Activated naive CD4-positive, alpha-beta T cell treated with Interleukin-2 at 50 U/mL for 16 hours (primary cell): ENCODE measurements at places on chromosomes 5 and 9.

DNA sequence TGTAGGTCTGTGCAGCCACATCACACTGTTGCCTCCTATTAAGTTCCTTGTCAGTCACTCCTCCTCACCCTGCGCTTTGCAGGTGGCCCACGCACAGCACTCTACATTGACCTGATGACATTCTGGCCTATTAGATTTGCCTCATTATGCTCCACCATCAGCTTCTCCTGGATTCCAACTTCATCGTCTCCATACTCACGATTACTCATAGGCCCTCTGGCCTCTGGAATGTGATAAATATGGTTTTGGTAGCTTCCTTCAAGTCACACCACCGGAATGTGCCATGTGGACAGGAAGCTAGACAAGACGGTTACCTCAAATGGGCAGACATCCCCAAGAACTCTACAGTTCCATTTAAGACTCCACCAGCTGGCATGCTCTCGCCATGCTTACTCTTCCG, 158.0 kb upstream of the LHFPL2 start:
- no peak for DNase-seq

GRCh38 chr5:132268769-132269551, 11.5 kb downstream of the PDLIM4 start:
- no peak for DNase-seq

GRCh38 chr5:124902097-124902821, 155.8 kb upstream of the ZNF608 start:
- no peak for DNase-seq

DNA sequence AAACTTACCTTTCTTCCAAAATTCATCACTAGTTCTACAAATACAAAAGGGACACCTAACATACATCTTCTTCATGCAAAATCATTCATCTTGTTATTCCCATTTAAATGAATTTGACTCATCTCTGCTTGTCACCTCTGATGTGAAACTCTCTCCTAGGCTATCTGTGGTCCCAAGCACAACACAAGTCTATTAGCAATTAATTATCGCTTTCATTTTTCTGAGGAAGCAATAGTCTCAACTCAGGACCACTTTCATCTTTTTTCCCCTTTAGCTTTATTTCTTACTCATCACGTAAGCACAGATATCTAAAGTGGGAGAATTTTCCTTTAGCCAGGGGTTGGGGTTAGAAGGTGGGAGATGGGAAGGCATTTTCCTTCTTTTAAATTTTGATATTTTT, 131.9 kb downstream of the ST8SIA4 start:
- DNase-seq: no peak

DNA sequence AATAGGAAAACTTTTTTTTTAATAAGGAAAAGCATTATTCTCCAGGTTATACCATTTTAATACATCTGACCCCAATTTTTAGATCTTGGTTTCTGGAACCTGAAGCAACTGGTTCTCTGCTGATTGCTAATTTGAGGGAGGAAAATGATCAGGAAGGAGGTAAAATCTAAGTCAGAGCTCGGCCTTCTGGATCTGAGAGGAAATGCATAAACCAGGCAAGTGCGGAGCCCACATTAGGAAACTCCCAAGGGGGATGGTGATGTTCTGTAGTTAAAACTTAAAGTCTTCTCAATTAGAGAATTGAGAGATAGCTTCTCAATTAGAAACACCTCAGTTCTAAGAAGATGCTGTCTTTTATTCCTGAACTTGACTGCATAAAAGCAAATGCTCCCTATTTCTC, 113.5 kb downstream of the TSSK1B start:
- no peak for DNase-seq

DNA sequence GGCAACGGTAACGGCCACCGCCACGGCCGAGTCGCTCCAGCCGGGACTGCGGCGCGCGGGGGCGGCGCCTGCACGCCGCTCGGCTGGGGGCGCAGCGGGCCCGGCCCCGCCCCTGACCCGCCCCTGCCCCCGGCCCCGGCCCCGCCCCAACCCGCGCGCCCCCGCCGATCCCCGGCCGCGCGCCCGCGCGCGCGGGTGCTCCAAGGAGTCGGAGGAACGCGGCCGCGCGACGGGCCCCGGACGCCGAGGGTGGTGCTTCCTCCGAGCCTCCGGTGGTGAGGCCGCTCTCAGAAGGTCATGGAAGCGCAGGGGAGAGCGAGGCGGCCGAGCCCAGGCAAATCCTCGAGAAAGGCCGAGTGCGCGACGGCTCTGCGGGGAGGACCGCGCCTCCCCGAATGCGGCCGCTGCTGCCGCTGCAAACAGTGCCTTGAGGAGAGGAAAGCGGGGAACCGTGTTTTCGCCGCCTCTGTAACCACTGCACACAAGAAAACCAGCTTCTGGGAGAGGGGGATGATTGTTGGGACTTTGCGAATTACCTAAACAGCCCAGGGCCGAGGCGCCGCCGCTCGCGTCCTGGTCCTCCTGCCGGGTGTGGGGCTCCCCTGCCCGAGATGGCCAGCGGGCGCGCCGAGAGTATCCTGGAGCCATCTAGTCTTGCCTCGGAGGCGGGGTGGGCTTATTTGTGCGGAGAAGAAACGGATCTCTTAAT, at the start of gene LIFR:
Gene LIFR (minus strand): TSS at position 48 of the 709 bp plus-strand sequence. CDS start 25,999 bp downstream, outside the sequence.
- DNase-seq: peak; percentile 40

- no peak for DNase-seq
These were observed 4.9 kb downstream of the AK6 start for GRCh38 chr5:69364414-69364813.

GRCh38 chr9:110088099-110088498, 119.9 kb downstream of the C9orf152 start:
- DNase-seq: no peak

- peak; percentile 36 for DNase-seq
These were observed 63.9 kb downstream of the C9orf152 start for GRCh38 chr9:110143950-110144545.

DNA sequence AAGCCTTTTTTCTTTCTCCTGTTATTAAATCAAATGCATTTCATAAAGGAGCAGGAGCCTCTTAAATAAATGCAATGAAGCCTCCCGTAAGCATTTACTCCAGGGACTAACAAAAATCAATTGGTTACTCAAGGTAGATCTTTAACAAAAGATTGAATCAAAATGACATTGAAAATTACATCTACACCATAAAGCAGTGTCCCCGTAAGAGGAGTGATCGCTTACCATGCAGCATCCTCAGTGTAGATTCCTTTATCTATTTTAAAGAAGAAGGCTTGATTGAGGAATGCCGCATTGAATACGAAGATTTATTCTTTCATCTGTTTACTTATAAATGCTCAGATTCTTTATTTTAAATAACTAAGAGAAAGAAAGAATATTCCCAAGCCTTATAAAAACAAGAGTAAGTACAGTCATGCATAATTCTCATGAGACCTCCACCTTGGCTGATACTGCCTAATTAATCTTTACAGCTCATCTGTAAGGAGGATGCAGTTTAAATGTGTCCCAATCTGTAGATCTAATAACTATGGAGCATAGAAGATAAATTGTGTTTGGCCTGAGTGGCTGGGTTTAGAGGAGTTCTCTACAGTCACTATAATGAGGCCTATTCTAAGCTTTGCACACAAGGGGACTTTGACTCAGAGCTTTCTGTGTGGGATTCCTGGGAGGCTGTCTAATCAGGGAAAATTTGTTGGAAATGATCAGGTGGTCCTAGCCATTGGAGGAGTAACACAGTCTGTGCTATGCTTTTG, 55.1 kb downstream of the PLPPR1 start:
- no peak for DNase-seq

- DNase-seq: no peak
These were observed 11.1 kb downstream of the UNC13B start for GRCh38 chr9:35172878-35173277.

DNA sequence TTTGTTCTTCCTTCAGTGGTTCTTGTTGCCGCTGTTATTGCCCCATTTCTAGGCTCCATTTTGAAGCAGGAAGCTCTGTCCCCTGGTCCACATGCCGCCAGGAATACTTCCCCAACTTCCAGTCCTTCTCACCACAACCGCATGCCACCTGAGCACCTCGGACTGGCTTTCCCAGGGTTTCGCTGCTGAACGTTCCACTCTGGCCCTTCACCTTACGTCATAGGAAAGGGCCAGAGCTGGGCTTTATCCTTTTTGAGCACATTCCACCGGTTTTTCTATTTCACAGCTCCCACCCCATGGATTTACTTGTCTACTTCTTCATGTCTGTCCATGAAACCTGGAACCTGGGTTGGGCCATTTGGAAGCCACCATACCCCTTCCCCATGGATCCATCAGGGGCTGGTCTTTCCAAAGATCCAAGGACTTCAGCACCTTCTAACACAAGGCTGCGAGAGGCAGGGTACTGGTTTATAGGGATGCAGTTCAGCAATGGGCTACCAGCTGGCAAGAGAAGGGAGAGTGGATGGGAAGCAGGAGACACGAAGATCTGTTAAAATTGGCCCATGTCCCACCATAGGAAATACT, 557.4 kb downstream of the BNC2 start:
- no peak for DNase-seq

DNA sequence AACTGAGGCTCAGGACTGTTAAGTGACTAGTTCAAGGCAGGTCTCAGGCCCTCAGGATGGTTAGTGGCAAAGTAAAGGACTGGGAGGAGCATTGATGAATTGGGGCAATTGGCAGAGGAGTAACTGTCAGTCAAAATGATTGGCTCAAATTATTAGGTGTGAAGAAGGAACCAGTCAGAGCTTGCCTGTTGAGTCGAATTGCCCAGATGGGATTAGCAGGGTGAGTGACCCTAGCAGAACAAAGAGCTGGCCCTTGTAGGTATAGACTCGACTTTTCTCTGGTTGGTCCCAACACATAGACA, 2.6 kb upstream of the NSD1 start:
- DNase-seq: no peak

DNA sequence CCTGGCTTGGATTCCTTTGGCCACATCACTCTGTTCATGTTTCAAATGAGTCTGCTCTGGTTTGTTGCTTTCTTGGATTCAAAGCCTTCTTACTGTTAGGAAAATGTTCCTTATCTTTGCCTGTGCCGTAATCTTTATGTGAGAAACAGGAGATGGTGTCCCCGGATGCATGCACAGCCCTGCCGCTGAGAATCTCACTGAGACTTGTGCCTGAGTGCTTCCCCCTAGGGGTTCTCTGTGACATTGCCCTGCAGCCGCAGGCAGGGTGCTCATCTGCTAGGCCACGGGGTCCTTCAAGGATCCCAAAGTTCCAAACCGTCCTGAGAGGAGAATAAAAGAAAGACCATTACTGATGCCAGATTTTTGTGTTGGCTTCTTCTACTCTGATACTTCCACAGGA, 81.4 kb upstream of the ANKRD55 start:
- peak; percentile 65 for DNase-seq

DNA sequence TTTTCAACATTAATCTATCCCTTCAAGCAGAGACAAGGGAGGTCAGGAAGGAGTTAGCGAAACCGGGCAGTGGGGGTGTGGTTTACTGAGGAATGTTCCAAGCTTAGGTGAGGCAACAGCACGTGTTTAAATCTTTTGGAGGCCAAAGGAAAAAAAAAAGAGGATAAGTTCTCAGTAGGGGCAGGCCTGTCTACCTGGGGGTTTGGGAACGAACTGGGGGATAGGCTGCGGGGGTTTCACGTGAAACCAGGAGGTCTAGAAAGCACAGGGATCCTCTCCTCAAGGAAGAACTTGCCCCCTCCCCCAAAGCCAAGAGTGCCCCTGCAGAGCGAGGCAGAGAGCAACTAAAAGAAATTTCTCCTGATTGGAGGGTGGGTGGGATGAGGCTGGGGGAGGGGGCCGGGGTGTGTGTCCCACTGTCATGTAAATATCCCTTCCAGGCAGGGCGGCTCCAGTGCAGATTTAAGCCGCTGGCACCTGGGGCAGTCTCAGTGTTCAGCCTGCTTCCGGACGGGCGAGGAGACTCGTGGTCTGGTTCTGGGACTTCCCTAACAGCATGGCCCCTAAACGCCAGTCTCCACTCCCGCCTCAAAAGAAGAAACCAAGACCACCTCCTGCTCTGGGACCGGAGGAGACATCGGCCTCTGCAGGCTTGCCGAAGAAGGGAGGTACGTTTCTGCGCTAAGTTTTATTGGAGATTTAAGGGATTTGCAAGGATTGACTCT, 5.5 kb upstream of the SET start:
- peak; percentile 28 for DNase-seq

DNA sequence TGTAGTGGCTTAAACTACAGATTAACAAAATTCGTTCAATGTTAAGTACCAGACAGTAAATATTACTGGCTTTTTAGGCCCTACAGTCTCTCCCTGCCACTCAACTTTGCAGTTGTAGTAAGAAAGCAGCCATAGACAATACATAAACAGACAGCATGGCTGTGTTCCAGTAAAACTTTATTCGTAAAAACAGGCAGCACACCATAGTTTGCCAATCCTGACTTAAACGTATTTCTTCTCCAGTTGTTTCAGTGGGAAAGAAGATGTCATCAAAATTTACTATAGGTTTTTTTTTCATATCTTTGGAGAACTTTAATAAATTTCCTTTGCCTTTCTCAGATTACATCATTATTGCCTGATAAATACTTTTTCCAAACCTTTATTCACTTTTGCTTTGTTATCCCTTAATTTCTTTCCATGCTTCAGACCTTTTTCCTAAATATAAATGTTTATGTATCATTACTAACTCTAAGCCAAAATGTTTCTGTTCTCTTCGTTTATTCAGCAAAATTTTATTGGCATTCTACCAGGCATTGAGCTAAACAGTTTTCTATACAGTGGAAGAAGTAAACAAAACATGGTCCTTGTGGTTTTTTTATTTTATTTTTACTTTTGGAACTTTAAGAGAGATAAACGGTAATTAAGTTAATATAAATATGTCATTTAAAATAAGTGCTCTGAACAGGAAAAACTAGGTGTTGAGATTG, 64.5 kb downstream of the SLF1 start:
- DNase-seq: no peak

DNA sequence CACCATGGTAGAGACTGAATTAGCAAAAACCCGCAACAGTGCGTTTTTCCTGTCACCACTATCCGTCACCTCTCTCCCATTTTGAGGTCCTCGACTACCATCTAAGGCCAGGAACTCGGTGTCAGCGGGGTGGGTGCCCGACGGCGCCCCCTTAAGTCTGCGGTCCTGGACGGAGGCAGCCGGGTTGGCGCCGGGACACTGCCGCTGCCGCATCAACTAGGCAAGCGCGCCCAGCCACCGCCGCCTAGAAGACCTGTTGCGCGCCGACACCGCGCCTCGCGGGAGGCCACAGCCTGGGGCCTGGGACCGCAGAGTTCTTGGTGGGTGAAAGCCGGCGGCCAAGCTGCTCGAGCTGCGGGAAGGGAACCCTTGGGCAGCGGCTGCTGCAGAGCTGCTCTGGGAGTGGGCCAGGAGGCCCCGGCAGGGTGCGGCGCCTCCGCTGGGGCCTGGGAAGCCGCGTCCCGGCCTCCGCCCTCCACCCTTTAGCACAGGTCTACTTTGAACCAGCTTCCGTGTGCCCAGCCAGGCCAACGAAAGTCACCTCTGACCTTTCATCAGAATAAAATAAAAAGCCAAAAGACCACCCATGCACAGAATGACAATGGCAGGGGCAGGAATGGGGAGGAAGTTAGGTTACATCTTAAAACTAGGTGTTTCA, 3.5 kb downstream of the FOXB2 start:
- DNase-seq: no peak

DNA sequence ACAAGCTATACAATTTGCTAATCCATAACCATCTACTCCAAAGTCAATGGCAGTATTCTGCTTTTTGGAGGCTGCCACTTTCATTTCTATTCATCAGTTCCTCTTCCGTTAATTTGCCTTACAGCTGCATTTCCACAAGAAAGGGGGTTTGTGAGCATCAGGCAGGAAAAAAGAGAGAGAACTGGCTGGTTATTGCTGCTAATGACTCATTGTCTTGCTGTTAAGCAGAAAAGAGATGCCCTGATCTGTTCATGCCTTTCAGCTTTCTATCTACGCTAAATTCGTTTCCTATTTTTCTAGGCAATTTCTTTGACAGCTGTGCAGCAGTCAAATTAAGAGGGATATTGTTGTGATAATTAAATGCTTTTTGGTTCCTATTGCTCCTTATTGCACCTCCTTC, 65.9 kb upstream of the GNAQ start:
- no peak for DNase-seq

- no peak for DNase-seq
These were observed 8.6 kb downstream of the TEK start for GRCh38 chr9:27117489-27118135.
